ENCODE measurements at places on chromosomes 3 and 15. TPM values are rescaled to one million over a fixed set of nuclear protein-coding genes. Genes with fewer than 3 reads are reported as not detected.

The UROC1 gene
- polyA plus RNA-seq: 0.06 TPM

The SMAD6 gene
- 25.4 TPM for polyA plus RNA-seq

The THRB gene
- polyA plus RNA-seq: 38.3 TPM

The CEP97 gene
- 5.3 TPM for polyA plus RNA-seq

The GRIP2 gene
- 1.1 TPM for polyA plus RNA-seq

The KIF23 gene
- polyA plus RNA-seq: 15.9 TPM

The CILP gene
- polyA plus RNA-seq: 2.8 TPM

The CCR5 gene
- 1.8 TPM for polyA plus RNA-seq

The XIRP1 gene
- polyA plus RNA-seq: 0.19 TPM

The UQCRC1 gene
- polyA plus RNA-seq: 259 TPM

The ROPN1B gene
- polyA plus RNA-seq: 0.19 TPM

The MEF2A gene
- polyA plus RNA-seq: 29.3 TPM

The ZNF662 gene
- polyA plus RNA-seq: 23.4 TPM

The TPRG1 gene
- polyA plus RNA-seq: 0.64 TPM

The EBLN2 gene
- 7.2 TPM for polyA plus RNA-seq

The ATP13A5 gene
- polyA plus RNA-seq: 0.09 TPM

The TEX55 gene
- not detected for polyA plus RNA-seq

The RARB gene
- 9.1 TPM for polyA plus RNA-seq

The CCRL2 gene
- polyA plus RNA-seq: 11.3 TPM

The HYAL3 gene
- polyA plus RNA-seq: 2.7 TPM

The PLS1 gene
- polyA plus RNA-seq: 44.2 TPM

The GABRR3 gene
- not detected for polyA plus RNA-seq

The ILDR1 gene
- 3.2 TPM for polyA plus RNA-seq

The ARPIN gene
- 31.3 TPM for polyA plus RNA-seq

The FILIP1L gene
- polyA plus RNA-seq: 36.3 TPM

The SLC38A3 gene
- 2.0 TPM for polyA plus RNA-seq
